ENCODE measurements at places on chromosomes 5 and 9. TPM values are rescaled to one million over a fixed set of nuclear protein-coding genes. Genes with fewer than 3 reads are reported as not detected.

GRCh38 chr5:71972777-71973473, 134.3 kb upstream of the MAP1B start:
- no peak for DNase-seq

DNA sequence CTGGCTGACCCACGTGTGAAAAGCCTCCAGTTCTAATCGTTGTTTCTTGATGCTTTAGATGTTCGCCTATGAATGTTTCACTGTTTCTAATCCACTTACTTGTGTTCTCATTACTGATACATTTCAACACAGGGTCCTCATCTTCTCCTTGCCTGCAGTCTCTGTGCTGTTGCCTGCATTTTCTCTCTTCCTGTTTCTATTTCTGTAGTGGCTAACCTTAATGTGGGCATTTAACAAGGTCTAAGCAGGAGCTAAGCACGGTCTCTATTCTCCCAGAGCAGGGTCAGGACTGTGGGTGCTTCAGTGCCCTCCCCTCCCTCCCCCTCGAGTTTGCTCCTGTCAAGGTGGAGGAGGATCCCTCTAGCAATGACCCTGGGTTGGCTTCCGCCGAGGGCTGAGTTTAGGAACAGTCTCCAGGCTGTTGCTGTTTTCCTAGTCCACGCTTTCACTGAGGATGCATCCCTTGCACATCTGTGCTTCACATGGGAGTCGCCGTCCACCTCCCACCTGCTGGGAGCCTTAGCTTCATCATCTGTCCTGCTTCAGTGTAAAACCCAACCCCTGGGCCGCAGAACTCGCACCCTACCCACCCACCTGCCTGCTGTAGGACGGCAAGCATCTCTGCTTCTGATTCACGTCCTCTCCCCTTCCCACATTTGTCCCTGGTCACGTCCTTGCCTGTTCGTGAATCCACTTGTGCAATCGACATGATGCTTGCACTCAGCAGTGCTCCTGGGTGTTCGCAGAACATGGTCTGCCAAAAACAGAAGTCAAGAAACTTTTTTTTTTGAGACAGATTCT, 2.4 kb upstream of the EXOC3 start:
- no peak for DNase-seq

DNA sequence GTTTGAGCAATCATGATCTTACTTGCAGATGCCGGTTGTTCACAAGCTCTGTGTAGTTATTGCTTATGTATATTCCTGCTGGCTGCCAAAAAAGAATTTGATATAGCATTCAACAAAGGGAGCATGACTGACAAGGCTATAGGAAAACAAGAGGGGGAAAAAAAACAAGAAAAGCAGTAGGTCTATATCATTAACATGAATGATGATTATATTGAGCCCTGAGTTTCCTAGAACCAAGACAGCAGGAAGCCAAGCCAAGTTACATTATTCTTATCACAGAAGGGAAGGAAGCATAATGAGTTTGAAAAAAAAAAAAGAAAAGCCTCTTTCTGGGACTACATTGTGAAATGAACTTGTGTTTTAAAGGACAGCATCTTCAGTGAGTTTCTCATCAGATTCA, 41.0 kb downstream of the TSTD2 start:
- DNase-seq, result no peak

DNA sequence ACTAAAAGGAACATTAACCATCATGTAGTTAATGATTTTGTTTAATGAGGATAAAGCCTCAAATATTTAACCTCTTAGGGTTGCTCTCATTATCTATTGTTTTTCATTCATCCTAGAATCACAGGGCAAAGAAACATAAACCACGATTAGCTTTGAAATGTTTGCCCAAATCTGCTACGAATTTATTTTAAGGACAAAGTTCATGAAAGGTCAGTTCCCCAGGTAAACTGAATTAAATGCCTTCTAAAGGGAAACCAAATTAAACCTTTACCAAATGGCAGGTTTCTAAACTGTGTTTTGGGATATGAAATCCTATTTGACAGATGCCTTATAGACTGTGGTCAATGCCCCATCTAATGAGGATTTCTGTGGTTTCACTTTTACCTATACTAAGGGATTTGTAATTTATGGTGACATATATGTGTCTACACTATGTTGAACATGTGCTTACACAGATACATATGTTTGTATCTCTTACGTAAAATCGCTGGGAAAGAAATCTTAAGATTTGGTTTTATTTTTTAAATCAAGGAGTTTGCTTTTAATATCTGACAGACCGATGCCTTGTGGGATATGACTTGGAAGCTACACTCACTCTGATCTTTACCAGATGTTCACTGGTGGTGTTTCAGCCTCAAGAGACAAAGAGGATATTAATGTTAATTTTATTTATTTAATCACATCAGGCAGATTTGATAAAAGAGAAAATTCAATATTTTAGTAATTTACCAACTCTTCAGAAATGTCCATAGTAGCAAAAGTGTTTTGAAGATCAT, 188.4 kb downstream of the GLIS3 start:
- DNase-seq, result no peak

The CDC20B gene
- not detected for total RNA-seq

The GLRA1 gene
- total RNA-seq, result not detected

The KIF24 gene
- 3.8 TPM for total RNA-seq

GRCh38 chr9:84669288-84670137, at the start of gene NTRK2:
Gene NTRK2, plus strand, starts transcription at chr9:84669729. Its CDS starts 1,020 bp downstream, at chr9:84670749.
- peak; percentile 54 for DNase-seq

DNA sequence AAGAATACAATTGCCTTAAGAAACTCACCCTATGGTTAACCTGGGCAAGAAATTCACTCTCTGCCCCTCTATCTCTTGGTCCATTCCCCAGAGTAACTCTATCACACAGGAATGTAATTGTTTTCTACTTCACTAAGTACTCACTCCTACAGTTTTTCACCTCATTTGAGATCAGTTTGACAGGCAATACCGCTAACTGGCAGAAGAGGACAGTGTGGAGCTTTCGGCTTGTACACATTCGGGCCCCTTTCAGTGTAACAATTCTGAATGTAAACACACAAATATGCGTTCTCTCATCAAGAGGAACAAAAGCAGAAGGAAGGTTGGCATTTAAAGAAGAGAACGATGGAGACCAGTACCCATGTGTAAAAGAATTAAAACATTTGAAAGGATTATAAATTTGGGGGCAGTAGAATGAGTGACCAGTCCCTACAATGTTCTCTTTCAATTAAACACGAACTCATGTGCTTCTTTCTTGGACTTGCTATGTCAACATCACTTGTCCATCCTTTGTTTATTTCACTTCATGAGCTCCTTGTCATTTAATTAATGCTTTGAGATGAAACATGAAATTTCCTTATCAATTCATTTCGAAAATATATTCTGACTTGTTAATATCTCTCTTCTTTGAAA, 188.5 kb upstream of the GRAMD2B start:
- DNase-seq, result peak; percentile 31

GRCh38 chr5:72079288-72079687, 28.0 kb upstream of the MAP1B start:
- peak; percentile 51 for DNase-seq

- no peak for DNase-seq
Observed at GRCh38 chr9:14310311-14310710, 3.6 kb downstream of the NFIB start.

The NOP16 gene
- 52.1 TPM for total RNA-seq

Data from WTC11 (cell line).